ENCODE measurements at places on chromosomes 1 and 21.

DNA sequence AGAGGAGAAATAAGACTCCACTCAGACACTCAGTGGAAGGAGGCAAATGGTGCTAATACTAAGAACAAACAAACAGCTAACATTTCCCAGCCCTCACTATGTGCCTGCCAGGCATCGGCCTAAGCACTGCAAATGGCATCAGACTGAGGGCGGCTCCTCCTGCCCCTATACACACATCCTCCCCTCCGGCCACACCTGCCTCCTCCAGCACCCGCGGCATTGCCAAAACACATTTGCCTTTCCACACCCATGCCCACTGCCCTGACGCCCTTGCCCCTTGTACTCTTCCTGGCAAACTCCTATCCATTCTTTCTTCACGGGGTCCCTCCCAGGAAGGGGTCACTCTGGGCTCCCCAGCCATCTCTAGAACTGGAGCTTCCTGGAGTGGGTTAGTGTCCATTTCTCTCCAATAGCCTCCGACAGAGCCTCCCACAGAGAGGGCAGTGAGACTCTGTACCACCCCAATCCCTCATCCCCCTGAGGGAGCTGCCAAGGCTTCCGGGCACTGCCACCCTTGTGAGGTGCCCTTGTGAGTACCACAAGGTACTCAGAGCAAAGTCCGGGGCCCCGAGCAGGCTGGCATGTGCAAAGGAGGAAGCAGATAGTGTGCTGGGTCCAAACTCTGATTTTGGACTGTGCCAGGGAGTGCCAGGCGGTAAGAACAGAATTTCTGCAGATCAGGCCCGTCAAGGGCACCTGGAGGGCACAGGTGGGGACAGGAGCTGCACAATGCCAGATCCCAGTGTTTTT, 959 bp downstream of the AKR7A3 start:
- no peak for DNase-seq

DNA sequence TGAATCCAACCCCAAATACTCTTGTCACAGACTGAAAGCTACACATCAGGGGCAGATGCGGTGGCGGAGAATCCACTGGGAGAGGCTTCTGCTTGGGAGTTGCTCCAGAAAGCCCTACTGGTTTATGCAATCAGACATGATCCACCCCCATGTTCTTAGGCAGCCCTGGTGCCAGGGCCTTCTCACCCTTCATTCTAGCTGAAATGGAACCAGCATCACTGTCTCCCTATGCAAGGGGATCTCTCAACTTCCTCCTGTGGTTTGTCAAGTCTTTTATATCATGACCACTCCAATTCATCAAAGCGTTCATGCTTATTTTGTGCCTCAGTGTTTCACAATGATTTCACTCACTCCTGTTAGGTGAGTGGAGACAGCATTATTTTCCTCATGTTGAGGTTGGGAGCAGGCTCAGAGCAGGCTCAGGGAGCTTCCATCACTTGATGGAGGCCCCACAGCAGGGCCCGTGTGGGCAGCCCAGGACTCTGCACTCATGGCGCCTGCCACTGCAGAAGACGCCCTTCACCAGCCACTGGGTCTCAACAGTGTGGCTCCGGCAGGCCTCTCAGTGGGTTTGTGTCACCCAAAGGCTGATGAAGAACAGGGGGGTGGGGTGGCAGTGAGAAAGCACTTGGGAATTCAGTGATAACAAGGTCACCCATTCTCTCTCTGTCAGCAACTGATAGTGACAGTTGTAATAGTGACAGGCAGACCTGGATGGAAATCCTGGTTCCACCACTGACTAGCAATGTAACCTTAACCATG, 67.1 kb downstream of the CD58 start:
- DNase-seq: peak; percentile 19

DNA sequence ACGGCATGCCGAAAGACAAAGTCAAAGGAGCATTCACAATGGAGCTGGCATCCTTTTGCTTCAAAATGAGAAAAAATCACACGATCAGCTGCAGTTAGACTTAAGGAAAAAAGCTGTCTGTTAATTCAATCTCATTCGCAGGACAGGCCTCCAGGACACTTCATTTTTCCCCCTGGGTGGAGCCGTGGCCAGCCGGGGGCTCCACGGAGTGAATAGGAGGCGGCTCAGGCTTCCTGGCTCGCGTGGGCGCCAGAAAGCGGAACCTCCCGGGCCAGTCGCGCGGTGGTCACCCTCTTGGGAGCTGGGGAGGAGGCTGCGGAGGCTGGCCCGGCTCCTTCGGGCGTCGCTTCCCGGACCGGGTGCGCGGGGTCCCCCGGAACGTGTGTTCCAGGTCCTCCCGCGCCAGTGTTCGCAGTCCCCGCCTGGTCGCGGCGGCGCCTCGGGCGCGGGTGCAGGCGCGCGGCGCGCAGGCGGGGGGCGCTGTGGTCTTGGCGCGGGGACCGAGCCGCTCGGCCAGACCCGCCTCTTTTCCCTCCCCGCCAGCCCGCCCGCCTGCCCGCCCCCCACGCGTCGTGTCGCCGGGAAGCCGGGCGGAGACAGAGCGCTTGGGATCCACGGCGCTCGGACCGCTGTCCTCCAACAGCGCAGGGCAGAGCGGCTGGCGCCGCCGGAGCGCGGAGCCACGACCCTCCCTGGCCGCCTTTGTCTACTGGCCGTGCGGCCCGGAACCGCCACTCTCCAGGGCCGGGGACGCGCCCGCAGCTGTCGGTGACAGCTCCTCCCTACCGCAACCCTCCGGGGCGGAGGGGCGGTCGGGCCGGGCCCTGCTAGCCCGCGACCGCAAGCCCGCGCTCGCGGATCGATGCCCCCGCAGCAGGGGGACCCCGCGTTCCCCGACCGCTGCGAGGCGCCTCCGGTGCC, at the start of gene RHOU:
RHOU (plus strand) TSS at position 599 of the 921 bp plus-strand sequence; CDS start at position 863, 264 bp downstream.
- DNase-seq: peak; percentile 67

GRCh38 chr21:22277341-22277740, 1279.1 kb downstream of the NCAM2 start:
- DNase-seq: no peak

GRCh38 chr1:207861442-207862177, 49.3 kb downstream of the CD34 start:
- DNase-seq: no peak

- DNase-seq: no peak
Observed at GRCh38 chr1:33442141-33442540, 11.2 kb upstream of the PHC2 start.

- DNase-seq: no peak
Observed at GRCh38 chr1:162823771-162824525, 33.4 kb downstream of the HSD17B7 start.

Data from GM23338 (cell line).